H1 (cell line): ENCODE measurements at places on chromosomes 3 and 15.
A peak's percentile ranks its signal among the peaks of the same experiment; 100 is the strongest.

DNA sequence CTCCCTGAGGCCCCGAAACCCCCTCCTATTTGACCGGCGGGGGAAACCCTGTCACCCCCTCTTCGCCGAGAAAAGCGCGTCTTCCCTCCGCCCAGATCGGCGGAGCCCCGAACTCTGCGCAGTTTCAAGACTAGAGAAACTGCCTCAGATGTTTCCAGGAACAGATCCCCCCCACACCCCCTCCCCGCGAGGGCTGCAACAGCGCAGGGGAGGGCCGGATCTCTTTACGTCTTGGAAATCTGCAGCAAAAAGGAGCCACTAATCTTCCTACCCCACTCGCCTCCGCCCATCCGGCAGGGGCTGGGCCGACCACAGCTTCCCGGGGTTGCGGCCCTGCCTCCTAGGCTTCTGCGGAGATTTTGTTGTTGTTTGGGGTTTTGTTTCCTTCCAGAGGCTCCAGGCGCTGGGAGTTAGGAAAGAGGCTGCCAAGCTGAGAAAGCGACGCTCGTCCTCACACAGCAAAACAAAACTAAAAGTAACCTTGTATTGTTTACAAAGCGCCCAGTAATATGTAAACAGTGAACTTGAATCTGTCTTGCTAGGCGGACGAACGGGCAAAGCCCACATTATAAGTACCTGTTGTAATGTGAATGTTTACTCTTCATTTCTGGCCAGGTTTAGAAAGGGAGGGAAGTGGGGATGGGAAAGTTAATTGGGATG lies 2.2 kb downstream of the FOXB1 start:
- DNase-seq = peak; percentile 85

DNA sequence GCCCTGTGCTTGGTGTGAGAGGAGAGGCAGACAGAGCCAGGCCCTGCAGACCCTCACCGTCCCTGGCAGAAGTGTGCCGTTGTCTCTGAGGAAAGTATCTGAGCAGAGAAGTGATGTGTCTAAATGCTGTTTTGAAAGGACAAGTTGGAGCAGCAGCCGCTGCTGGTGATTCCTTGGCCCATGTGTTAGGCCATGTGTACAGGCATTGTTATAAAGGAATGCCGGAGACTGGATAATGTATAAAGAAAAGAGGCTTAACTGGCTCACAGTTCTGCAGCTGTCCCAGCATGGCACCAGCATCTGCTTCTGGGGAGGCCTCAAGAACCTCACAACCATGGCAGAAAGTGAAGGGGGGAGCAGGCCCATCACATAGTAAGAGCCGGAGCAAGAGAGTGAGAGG lies 334.6 kb upstream of the ATP10A start:
- no peak for DNase-seq

DNA sequence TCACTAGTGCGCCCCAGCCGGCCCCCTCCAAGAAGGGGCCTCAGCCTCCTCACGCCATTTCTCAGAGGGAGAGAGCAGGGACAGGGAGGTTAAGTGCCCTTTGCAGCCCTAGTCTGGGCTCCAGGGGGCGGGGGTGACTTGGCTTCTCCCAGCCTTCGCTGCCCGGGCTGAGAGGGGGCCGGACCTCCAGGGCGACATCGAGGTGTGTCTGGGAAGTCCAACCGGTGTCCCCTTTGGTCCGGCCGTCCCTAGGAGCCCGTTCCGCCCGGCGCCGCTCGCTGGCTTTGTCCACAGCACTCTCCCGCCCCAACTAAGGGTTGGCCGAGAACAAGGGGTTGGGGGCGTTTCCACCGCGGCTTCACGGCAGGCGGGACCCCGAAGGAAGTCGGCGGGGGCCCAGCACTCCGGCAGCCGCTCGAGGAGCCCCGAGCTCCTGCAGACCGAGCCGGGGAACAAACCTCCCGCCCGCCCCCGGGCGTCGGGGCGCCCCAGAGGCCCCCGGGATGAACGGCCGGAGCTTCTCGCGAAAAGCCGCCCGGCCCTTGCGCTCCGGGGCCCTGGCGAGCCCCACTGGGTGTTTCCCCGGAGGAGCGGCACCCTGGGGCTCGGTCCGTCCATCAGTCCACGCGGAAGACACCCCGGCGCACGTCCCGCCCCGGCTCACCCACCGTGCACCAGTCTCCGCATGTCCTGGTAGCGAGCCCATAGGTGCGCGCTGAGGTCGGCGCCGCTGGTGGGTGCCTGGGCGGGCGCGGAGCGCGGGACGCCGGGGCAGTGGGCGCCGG lies 627 bp downstream of the NT5DC2 start:
- DNase-seq = no peak

DNA sequence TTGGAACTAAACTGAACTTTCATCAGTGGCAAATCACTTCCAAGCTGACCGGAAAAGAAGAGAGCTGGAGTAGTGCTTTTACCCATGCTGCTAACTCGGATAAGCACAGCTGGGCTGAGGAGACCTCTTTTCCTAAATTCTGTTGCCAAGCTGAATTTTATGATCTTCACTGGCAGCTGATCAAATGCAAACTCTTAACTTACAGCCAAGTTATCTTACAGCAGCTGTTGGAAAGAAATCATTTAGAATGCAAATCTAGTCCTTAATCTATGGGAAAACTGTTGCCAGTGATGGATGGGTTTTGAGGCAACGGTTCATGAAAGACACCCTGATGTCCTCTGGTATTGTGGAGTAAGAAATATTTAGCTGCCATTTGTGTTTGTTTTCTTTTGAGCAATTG lies 216.5 kb downstream of the ZNF385D start:
- no peak for DNase-seq

GRCh38 chr3:13213911-13214846 lies 140.9 kb upstream of the IQSEC1 start:
- no peak for DNase-seq

DNA sequence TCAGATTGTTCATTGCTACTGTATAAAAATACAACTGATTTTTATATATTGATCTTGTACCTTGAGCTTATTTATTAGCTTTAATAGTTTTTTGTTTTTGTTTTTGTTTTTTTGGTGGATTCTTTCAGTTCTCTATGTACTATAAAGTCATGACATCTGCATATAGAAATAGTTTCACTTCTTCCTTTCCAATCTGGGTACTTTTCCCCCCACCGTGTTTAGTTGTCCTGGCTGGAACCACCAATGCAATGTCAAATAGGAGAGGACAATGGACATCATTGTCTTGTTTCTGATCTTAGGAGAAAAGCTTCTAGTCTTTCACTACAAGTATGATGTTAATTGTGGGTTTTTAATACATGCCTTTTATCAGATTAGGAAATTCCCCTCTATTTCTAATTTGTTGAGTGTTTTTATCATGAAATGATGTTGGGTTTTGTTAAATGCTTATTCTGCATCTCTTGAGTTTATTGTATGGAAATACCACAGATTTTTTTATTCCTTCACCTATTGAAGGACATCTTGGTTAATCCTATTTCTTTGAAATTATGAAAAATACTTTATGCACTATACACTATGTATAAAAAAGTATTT lies 2.8 kb upstream of the XCR1 start:
- DNase-seq = no peak

- DNase-seq = no peak
These were observed 307.1 kb upstream of the DPH6 start for GRCh38 chr15:35852818-35853624.

- DNase-seq = peak; percentile 49
These were observed 40.1 kb downstream of the ADAMTSL3 start for GRCh38 chr15:83694015-83694414.

DNA sequence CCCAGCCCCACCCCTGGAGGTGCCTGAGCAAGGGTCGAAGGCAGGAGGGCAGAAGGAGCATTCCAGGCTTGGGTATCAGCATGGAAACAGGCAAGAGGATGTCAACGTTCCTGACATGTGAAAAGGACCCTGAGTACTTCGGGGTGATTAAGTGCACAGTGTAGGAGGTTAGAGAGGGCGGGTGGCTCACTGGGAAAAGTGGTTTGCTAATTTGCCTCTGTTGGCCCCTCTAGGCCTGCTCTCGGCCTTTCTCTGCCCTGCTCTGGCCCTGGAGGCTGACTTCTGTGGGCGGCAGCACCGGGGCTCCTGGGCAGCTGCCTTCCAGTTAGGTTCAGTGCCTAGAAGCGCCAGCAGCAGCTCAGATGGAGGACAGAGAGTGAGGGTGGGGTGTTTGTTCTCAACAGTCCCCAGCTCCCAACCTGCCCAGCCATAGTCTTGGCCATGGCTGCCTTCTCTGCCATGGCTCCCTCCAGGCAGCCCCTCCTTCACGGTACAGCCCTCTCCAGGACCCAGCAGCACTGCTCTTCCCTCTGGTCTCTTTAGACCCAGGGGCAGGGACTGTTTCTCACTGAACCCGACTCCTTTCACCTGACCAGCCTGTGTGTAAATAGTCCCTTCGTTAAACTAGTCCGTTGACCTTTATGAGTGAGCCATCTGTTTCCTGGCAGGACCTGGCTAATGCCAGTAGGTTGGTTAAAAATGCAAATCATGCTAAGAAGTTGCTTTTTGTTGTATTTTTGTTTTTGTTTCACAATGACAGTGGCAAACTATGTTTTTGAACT lies 107.1 kb upstream of the TPM1 start:
- peak; percentile 43 for DNase-seq

DNA sequence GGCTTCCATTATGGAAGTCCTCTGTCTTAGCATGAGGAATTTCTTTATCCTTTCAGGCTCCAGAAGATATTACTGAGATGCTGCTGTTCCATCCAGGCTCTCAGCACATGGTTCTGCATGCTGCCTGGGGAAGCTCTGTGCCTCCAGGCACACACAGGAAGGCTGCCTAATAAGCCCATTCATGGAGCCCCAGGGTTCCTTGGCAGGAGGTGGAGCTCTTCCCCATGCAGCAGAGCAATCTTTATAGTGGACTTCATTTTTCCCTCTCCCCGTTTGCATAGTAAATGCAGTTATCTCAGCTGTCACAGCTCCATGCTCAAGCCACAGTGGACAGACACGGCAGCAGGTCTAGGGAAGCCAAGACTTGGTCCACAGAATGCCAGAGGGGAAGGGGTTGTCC lies 57.6 kb downstream of the BOC start:
- DNase-seq = no peak

GRCh38 chr3:127614928-127615589 lies 13.9 kb upstream of the PODXL2 start:
- no peak for DNase-seq

DNA sequence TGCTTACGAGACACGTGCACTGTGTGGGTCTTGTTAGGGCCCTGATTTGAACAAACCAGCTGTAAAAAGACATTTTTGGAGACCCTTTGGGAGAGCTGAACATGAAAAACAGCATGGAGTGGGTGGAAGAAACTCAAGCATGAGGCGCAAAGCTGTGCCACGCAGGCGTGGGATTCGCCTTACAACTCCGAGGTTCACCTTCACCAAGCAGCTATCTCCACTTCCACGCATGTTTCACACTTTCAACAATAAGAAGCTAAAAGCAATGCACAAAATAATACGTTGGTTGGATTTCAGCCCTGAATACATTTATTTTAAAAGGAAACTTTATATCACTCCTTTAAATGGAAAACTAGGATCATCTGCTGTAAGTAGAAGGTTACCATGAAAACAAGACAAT lies 42.5 kb downstream of the IQSEC1 start:
- no peak for DNase-seq

DNA sequence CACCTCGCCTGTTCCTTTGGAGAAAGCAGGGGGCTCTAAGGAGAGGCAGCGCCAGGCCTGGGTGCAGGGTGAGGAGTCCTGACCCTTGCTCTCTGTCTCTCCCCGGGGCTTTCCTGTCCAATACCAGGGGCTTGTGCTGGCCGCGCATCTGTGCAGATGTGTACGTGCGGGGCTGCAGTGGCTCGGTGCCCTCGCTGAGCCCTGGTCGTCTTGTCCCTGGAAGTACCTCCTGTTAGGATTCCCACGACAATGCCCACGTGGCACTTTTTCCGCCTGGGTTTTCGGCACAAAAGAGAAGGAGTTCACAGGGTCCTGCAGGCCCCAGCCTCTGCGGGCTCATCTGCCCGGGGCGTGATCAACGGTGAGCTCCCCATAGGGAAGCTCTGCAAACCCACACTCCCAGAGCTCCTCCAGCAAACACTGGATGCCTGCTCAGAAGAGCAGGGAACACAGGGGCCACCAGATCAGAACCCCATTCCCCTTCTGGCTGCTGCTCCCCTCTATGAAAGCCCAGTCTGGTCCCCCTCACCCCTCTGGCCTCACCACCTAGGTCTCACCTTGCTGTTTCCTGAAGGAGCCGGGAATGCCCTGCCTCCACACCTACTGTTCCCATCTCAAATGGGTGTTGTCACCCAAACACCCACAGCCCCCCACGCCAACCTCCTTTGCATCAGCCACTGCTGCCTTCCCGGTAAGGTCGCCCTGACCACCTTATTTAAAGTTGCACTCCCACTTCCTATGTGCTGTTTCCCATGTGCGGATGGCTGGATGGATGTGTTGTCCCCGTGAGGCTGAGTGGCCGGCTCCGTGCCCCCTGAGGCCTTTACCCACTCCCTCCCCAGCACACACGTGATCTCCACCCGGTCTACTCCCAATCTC lies 62.6 kb upstream of the PRR20G start:
- DNase-seq = no peak

GRCh38 chr15:67931861-67932260 lies 92.0 kb upstream of the RNU6-1 start:
- no peak for DNase-seq

DNA sequence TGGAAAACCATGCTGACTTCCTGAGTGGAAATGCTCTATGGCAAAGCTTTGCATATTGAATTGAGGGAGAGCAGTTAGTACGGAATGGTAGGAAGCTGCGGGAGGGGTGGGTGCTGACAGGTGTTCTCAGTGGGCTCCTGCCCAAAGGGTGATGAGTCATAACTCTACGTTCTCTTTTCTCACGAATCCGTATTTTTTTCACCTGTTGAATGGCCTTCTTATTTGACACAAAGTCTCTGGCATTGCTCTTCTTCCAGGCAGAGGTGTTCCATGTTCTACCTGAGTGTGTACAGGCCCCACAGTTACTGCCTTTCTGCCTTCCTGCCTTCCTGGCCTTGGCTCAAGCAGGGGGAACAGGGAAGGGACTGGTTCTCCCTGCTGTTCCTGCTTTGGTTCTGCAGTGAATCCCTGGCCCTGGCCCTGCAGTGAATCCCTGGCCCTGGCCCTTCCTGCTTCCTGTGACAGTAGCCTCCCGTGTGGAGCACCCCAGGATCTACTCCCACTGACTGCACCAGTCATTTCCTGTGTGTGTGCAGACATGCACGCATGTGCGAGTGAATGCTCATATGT lies 31.9 kb downstream of the TRAK1 start:
- no peak for DNase-seq

GRCh38 chr3:168807448-168807847 lies 711.7 kb upstream of the GOLIM4 start:
- no peak for DNase-seq

GRCh38 chr3:64728994-64729393 lies 41.2 kb upstream of the ADAMTS9 start:
- no peak for DNase-seq

DNA sequence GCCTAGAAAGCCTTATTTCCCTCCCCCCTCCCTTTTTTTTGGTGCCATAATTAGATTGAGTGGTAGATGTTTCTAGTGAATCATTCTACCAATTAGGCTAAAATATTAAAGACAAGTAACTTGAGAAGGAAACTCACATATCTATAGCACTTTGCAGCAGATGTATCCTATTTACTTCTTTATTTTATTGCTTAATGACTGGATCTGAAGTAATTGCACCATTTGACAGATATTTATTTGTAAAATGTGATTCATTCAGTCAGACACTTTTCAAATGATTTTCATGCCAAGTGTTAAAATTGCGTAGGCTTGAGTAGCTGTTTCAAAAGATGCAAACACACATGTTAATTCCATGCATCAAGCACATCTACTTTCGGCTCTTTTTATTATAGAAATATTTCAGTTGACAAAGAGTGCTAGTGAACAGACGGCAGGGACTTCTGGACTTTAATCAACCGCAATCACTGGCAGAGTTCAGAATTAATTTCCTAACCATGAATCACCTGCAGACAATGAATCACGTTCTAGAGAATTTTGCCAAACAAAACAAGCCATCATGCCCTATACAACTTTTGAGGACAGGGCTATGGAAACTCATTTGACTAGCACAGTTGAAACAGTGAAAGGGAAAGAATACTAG lies 636.8 kb downstream of the MECOM start:
- DNase-seq = no peak
